Motor neuron (in vitro differentiated cells): ENCODE measurements at places on chromosomes 7 and 10. TPM values are rescaled to one million over a fixed set of nuclear protein-coding genes. Genes with fewer than 3 reads are reported as not detected.
A peak's percentile ranks its signal among the peaks of the same experiment; 100 is the strongest.

Gene ACTR3C
- 0.11 and 0.19 TPM in 2 replicates for total RNA-seq

Gene PIP4K2A
- total RNA-seq = 34.0 and 36.1 TPM in 2 replicates

Gene TMEM196
- 0.13 and 0.39 TPM in 2 replicates for total RNA-seq

DNA sequence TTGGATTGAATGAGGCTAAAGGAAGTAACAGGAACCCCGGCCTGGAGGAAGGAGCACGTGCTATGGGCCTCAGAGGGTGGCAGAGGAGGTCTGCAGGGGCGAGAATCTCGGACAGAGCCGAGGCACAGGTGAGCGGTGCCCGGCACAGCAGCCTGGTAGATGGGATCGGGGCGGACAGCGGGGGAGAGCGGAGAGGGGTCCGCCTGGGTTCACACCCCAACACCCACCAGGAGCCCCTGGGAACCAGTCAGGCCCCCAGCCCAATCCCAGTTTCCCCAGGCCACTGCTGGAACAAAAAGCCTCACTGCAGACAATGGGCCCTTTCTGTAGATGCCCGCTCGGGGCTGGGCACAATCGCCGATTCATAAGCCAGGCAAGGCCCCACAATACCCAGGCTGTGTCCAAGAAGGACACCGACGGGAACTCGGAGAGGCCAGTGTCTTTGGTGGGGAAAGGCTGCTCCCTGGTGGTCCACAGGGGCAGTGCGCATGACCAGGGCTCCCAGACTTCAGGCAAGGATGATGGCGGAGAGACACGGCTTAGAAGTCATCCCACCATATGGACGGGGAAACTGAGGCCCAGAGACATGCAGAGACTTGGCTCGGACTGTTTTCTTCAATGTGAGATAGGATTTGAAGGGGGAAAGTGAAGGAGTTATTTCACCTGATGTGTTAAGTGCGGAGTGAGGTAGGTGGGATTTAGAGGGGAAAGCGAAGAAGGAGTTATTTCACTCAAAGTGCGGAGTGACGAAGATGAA, 106.9 kb upstream of the GPR26 start:
- ATAC-seq = peak; percentile 91

- peak; percentile 18 for ATAC-seq
These were observed 12.3 kb downstream of the ADARB2 start for GRCh38 chr10:1724921-1725488.

- no peak for ATAC-seq
These were observed 705.7 kb upstream of the IGFBP3 start for GRCh38 chr7:46626691-46627310.

DNA sequence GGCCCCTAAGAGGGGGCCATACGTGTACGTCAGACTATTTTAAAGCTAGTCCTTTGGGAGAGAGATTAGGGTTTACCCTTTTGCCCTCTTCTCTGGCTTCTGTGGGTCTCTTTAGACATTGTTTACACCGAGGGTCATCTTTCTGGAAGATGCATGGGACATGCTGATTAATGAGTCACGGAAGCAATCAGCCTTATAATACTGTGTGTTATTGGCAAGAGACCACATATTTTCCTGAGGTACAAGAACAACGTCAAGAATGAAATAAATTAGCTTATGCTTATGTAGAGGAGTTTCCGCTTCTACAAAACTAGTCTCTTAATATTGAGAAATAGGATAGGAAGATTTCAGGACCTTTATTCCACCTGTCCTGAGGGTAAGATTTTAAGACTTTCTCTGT, 327.7 kb downstream of the BBS9 start:
- no peak for ATAC-seq

GRCh38 chr7:29598613-29599012, 35.0 kb downstream of the PRR15 start:
- ATAC-seq = no peak

- ATAC-seq = no peak
These were observed 55.8 kb downstream of the PTN start for GRCh38 chr7:137287651-137288258.

DNA sequence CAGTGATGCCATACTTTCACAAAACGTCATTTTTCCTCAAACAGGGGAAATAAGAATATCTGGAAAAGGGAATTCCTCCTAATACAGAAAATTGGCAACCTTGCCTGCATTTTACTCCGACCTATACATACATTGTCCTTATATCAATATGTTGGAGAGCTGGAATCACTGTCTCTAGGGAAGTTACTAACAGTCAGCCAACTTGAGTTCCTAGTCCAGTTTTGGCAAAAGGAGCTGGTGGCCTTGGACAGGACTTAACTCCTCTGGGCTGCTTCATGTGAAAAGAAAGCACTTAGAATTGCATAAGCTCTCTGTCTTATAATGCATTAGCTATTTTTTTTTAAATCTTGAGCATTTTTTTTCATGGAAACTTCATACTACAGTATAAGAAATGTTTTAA, 174.2 kb upstream of the HGF start:
- no peak for ATAC-seq

GRCh38 chr7:68470836-68471435, 1127.3 kb upstream of the AUTS2 start:
- no peak for ATAC-seq

DNA sequence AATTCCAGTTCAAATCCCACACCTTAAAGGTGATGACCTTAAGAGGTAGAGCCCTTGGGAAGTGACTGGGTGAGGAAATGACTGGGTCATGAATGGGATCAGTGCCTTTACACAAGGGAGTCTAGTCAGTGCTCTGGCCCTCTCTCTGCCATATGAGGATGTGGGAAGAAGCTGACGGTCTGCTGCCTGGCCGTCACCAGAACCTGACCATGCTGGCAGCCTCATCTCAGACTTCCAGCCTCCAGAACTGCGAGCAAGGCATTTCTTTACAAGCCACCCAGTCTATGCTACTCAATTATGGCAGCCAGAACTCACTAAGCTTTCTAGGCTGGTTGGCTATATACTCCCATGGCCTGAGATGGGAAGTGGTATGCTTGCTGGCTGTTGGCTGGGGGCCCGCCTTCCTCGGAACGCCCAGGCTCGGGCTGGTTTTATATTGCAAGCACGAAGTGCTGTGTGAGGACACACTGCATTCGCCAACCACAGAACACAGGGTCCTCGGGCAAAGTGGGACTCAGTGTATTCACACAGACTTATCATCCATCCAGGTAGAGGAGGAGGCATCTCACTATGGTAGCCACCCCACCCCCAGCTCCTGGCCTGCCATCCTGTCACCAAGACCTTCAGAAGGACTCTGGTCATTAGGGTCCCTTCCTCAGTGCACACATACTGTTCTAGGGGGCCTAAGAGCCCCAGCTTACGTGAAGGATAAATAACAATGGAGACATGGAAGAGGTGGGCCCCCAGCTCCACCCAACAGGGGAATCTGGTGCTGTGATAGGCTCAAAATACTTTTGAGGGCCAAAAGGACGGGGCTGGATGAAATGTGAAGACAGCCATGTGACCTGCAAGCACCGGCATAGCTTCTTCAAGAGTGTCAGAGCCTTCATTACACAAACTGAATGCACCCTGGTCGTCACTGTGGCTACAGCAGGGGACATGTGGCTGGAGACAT, 49.0 kb downstream of the ZRANB1 start:
- ATAC-seq = no peak

GRCh38 chr7:123749537-123749857, 694 bp upstream of the WASL start:
- ATAC-seq = peak; percentile 14

- ATAC-seq = peak; percentile 53
These were observed 983 bp downstream of the FZD8 start for GRCh38 chr10:35640951-35641675.

DNA sequence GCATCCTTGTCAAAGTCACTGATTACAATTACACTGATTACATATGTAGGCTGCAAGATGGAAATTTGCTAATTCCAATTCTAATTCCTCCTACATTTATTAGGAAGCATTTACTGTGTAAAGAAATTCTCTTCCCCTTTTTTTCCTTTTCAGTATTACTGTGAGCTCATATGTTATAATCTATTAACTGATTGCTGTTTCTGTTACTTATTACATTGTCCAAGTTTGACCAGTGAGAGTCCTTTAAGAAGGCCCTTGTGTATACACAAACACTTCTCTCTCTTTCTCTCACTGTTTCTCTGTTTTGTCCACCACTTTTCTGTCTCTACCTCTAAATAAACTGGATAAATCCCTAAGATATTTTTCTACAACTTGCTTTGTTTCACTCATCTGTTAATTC, 31.5 kb downstream of the PHF14 start:
- no peak for ATAC-seq

DNA sequence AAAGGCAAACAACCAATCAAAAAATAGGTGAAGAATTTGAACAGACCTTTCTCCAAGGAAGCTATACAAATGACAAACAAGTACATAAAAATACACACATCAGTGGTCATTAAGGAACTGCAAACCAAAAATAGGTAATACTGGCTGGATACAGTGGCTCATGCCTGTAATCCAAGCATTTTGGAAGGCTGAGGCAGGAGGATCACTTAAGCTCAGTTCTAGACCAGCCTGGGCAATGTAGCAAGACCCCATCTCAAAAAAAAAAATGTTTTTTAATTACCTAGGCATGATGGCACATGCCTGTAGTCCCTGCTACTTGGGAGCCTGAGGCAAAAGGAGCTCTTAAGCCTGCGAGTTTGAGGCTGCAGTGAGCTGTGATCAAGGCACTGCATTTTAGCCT, 19.3 kb downstream of the CDCA7L start:
- no peak for ATAC-seq

GRCh38 chr10:111522551-111522950, 445.7 kb downstream of the ADRA2A start:
- ATAC-seq = no peak
